ENCODE measurements at places on chromosomes 7 and 10.

DNA sequence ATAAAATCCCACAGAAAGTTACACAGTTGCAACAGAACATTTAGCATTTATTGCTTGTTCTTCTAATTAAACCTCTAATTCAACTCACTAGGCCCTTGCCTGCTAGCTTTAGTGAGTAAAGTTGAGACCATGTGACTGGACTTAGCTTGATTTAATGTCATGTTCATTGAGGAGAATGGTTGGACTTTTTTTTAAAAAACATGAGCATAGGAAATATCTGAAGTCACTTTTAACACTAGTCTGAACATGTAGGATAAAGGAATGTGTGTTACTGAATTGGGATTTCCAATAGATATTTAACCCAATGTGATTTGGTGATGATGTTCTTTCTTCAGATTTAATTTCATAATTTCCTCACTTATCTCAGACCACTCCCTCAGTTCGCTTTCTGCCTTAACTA is 24.6 kb upstream of the GLCCI1 start:
- H3K4me3 ChIP-seq: no peak overlapping the region
- no peaks in the 10 kb centered on the region for H3K27me3 ChIP-seq

DNA sequence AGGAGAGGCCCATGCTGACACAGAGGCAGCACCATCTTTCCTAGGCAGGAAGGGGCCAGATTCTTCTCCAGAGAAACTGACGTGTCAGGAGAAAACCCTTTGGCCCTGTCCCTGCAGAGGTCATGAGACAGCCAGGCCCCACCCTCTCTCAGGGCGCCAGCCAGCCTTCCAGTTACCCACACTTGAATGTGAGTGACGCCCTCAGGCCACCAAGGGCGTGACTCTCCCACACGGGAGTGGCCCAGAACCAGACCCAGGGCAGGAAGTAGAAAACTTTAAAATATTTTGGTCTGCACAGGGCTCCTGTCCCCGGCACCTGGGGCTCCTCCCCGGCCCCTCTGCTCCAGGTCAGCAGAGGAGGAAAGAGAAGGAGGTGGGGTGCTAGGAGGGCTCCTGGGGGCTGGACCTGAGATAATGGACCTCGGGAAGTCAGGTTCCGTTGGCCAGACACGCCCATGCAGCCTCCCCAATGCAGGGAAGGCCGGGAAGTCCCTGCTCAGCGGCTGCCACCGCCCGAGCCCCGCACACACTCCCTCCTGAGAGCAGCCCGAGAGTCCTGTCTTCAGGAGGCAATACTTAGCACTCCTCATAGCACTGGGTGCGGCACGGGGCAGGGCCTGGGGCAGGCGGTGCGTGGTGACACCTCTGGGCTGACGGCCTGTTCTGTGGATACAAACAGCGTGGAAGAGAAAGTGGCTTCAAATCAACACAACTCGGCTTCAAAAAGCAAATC is 67.0 kb upstream of the CFAP46 start:
- no peaks in the 10 kb centered on the region for H3K27me3 ChIP-seq
- H3K4me3 ChIP-seq: no peak overlapping the region
- no peaks in the 10 kb centered on the region for H3K36me3 ChIP-seq
- H3K27ac ChIP-seq: peak overlapping the region; percentile 78
- DNase-seq: no peak
- no peaks in the 10 kb centered on the region for H3K4me1 ChIP-seq

GRCh38 chr7:79620291-79620690 is 166.8 kb upstream of the MAGI2 start:
- H3K27ac ChIP-seq: no peak overlapping the region
- no peak overlapping the region for H3K4me3 ChIP-seq
- DNase-seq: no peak
- no peaks in the 10 kb centered on the region for H3K36me3 ChIP-seq

GRCh38 chr10:48241332-48241731 is 33.2 kb downstream of the FRMPD2 start:
- H3K27me3 ChIP-seq: peaks cover 4% of the 10 kb centered on the region
- no peak overlapping the region for H3K4me3 ChIP-seq
- DNase-seq: peak; percentile 47
- H3K27ac ChIP-seq: no peak overlapping the region
- no peaks in the 10 kb centered on the region for H3K36me3 ChIP-seq
- H3K4me1 ChIP-seq: no peaks in the 10 kb centered on the region

DNA sequence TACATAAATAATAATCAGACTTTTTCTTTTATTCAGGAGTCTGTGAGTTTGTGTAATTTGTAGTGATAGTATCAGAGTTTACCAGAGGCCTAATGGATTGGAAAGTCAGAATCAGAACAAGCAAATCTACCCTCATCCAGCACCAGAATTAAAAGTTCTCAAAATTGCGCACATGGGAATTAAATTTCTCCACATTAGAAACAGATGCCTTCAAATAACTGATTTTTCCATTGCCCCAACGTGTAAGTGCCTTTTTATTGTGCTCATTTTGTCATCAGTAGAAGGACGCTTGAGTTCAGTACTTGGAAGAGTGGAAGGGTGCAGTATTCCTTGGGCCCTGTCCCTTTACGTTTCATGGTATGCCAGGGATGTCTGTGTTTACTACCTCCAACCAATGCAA is 32.8 kb downstream of the BICC1 start:
- DNase-seq: no peak
- H3K27me3 ChIP-seq: no peaks in the 10 kb centered on the region
- no peaks in the 10 kb centered on the region for H3K4me1 ChIP-seq
- no peak overlapping the region for H3K4me3 ChIP-seq

- no peak for DNase-seq
- H3K4me3 ChIP-seq: no peak overlapping the region
- no peak overlapping the region for H3K27ac ChIP-seq
- H3K4me1 ChIP-seq: no peaks in the 10 kb centered on the region
- H3K27me3 ChIP-seq: no peaks in the 10 kb centered on the region
Measured at GRCh38 chr7:108486291-108486966, 30.2 kb upstream of the NRCAM start.

DNA sequence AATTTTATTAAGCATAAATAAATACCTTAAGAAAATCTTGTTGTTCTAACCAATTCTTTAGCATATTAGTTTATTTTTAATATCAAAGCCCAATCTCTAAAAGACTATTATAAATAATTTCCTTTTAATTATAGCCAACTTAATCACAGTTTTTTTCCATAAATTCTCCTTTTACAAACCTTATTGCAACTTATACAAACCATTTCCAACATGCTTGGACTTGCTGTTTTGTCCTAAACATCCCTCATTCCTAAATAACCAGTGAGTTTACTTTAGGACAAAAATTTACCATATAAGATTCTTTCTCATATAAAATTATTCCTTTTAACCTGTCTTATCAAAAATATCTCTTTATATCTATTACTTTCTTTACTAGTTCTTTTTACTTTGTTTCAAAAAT is 25.2 kb upstream of the LSM8 start:
- no peaks in the 10 kb centered on the region for H3K4me1 ChIP-seq
- no peak overlapping the region for H3K4me3 ChIP-seq
- H3K27ac ChIP-seq: no peak overlapping the region
- H3K36me3 ChIP-seq: no peaks in the 10 kb centered on the region
